Panc1 (cell line): ENCODE measurements at places on chromosomes 2 and 18. TPM values are rescaled to one million over a fixed set of nuclear protein-coding genes. Genes with fewer than 3 reads are reported as not detected.

DNA sequence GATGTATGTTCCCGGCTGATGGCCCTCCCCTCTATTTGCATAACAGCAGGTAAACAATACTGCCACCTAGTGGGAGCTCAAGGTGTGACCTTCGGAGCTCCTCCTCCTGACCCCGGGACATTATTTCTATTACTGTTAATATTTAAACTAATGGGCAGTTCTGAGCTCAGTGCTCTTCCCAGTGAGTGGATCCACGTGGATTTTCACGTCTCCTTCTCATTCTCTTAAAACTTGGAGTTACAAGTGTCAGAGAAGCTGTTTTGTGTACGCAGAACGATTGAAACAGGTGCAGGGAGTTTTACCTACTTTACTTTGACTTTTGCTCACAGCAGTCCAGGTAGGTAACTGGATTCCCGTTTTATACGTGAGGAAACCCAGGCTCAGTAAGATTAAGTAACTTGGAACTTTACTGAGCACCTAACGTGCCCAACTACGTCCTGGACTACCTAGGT lies 127.3 kb downstream of the PRKCE start:
- H3K27ac ChIP-seq, result no peak overlapping the region
- H3K36me3 ChIP-seq, result no peaks in the 10 kb centered on the region
- no peak overlapping the region for H3K4me3 ChIP-seq
- DNase-seq, result peak; percentile 20
- no peaks in the 10 kb centered on the region for H3K27me3 ChIP-seq

- H3K4me3 ChIP-seq, result no peak overlapping the region
- H3K27ac ChIP-seq, result no peak overlapping the region
- H3K27me3 ChIP-seq, result no peaks in the 10 kb centered on the region
- 0 out of 2 replicates have a peak, but pooled peaks cover 5% of the 10 kb centered on the region for H3K4me1 ChIP-seq
- DNase-seq, result no peak
These were observed 25.9 kb upstream of the LCLAT1 start for GRCh38 chr2:30421026-30421603.

DNA sequence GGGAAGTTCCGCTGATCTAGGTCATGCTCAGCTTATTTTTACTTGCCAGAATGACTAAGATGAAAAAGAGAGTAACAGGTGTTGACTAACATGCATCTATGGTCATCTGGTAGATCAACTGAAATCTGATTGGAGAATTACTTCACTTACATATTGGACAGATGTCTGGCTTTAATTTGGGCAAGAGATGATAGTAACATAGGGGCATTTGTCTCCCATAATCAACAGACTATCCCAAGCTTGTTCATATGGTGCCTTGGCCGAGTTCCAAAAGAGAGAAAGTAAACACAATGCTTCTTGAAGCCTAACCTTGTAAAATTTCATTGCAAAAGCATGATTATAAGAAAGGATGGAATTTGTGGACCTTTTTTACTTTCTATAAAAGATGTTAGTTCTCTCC lies 503.7 kb downstream of the ADCYAP1 start:
- no peaks in the 10 kb centered on the region for H3K4me1 ChIP-seq
- H3K27me3 ChIP-seq, result no peaks in the 10 kb centered on the region
- no peaks in the 10 kb centered on the region for H3K36me3 ChIP-seq
- H3K4me3 ChIP-seq, result no peak overlapping the region
- no peak overlapping the region for H3K27ac ChIP-seq

- no peak overlapping the region for H3K4me3 ChIP-seq
- no peak for DNase-seq
- no peaks in the 10 kb centered on the region for H3K27me3 ChIP-seq
- no peaks in the 10 kb centered on the region for H3K4me1 ChIP-seq
These were observed 199.7 kb downstream of the KCNS3 start for GRCh38 chr2:18078216-18078615.

- H3K4me1 ChIP-seq, result no peaks in the 10 kb centered on the region
- DNase-seq, result no peak
- no peak overlapping the region for H3K4me3 ChIP-seq
These were observed 63.3 kb upstream of the KYNU start for GRCh38 chr2:142813830-142814829.

DNA sequence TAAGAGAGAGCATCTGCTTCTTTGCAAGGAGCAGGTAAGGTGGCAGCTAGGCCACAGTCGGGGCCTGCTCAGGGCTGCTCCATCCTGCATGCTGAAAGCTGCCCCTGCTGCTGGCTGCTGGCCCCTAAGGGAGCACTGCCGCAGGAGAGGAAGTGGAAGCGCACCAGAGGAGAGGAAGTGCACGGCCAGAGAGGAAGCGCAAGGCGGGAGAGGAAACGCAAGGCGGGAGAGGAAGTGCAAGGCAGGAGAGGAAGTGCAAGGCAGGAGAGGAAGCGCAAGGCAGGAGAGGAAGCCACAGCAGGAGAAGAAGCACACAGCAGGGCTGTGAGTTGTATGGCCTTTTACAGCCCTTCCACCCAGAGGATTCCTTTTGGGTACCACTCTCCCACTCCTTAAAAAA lies 539.0 kb upstream of the TNP1 start:
- H3K27ac ChIP-seq, result no peak overlapping the region
- DNase-seq, result no peak
- H3K4me1 ChIP-seq, result no peaks in the 10 kb centered on the region
- H3K27me3 ChIP-seq, result no peaks in the 10 kb centered on the region

- H3K27me3 ChIP-seq, result no peaks in the 10 kb centered on the region
- H3K4me3 ChIP-seq, result no peak overlapping the region
- no peak overlapping the region for H3K27ac ChIP-seq
- no peaks in the 10 kb centered on the region for H3K4me1 ChIP-seq
These were observed 160.5 kb upstream of the RND3 start for GRCh38 chr2:150647943-150648342.

DNA sequence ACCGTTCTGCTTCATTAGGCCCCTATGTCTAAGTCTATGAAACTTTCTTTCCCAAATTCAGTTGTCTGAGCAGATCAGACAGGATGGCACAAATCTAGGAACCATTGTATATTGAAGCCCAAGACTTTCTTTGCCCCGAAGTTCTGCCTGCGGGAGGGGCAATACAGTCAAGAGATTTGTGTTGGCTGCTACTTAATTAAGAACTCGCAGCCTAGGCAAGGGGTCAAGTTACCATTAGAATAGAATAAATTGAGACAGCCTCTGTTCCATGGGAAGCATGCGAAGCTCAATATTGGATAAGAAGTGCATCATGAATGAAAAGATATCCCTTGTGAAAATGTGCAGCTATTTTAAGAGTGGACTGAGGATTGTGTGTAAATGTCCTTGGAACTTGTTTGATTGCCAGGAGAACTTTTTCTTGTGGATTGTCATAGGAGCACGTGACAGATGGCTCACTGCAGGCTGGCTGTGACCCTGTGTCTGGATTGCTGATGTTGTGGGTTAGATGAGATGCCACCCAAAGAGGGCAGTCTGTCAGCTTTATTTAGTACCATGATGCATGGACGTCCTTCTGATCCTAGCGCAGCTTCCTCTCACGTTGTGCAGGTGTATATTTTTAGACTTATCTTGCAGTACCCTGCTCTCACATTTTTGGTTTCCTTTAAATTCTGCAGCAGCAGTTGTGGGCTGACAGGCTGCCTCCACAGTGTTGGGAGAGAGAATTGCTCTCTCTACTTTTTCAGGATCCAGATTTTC lies 30.9 kb downstream of the HAUS1 start:
- no peaks in the 10 kb centered on the region for H3K4me1 ChIP-seq
- H3K36me3 ChIP-seq, result no peaks in the 10 kb centered on the region
- no peak overlapping the region for H3K4me3 ChIP-seq
- DNase-seq, result no peak

- no peaks in the 10 kb centered on the region for H3K36me3 ChIP-seq
- no peak for DNase-seq
- H3K27ac ChIP-seq, result no peak overlapping the region
- no peaks in the 10 kb centered on the region for H3K27me3 ChIP-seq
These were observed 446.6 kb downstream of the IRS1 start for GRCh38 chr2:226352941-226353560.

Gene IL36A
- total RNA-seq, result not detected

Gene MSH2
- total RNA-seq, result 72.2 TPM
